ENCODE measurements at places on chromosomes 13 and 19.

- DNase-seq, result no peak
These were observed 690 bp downstream of the KMT2B start for GRCh38 chr19:35718345-35719041.

DNA sequence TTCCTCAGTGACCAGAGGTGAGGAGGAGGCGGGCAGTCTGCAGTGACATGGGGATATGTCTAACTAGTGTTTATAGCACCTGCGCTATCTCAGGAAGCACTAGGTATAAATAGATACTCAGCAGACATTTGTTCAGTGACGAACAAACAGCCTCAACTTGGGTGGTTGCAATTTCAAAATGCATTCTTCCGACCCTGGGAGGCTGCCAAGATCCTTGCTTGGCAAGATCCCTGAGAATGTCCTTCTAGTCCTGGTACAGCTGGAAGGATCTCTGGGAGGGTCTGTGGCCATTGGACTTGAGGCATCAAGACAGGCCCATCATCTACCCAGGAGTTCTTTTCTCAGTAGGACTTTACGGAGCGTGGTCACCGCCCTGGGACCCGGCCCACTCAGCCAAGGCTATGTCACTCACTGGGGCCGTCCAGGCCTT, 299.5 kb downstream of the ZNF536 start:
- no peak for DNase-seq

GRCh38 chr13:21227917-21228316, 51.5 kb downstream of the MRPL57 start:
- DNase-seq, result no peak

DNA sequence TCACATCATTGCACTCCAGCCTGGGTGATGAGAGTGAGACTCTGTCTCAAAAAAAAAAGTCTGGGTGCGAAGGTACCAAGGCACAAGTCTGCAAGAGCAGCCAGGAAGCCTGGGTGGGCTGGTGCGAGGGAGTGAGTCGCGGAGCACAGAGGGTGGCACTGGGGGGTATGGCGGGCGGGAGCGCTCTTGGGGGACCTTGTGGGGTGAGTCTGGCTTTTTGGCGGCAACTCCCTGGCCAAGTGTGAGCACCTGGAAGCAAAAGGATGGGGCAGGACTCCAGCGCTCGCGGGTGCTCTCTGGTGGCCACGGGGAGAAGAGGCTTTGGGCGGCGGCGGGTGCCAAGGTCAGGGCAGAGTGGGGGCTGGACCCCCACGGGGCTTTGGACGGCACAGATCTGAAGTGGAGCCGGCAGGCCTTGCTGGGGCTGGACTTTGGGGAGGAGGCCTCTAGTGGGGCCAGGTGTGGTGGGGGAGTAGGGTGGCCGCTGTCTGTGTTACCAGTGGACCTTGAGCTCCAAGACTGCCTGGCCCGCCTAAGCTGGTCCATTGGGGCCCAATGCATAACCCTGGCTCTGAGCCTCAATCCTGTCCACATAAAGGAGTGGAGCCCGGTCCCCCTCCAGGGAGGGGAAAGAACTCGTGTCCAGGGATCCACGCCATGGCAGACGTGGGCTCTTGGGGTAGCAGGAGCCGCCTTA, 1.6 kb downstream of the P2RY11 start:
- DNase-seq, result no peak

DNA sequence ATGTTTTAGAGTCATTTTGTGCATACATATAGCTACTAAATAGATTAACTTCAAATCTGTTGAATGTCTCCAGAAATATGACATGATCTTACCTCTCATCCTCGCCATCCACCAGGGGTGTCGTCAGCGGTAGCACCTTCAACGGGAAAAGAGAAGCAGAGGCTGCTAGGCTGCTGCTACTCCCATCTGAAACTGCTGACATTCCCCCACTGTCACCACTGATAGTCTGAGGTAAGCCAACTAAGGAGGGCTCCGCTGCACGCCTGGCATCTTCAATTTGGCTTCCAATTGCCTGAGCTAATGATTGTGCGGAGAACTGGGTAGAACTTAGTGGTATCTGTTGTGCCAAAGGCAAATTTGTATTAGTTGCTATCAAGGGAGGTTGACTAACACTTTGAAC, 3.1 kb downstream of the TSC22D1 start:
- DNase-seq, result no peak

DNA sequence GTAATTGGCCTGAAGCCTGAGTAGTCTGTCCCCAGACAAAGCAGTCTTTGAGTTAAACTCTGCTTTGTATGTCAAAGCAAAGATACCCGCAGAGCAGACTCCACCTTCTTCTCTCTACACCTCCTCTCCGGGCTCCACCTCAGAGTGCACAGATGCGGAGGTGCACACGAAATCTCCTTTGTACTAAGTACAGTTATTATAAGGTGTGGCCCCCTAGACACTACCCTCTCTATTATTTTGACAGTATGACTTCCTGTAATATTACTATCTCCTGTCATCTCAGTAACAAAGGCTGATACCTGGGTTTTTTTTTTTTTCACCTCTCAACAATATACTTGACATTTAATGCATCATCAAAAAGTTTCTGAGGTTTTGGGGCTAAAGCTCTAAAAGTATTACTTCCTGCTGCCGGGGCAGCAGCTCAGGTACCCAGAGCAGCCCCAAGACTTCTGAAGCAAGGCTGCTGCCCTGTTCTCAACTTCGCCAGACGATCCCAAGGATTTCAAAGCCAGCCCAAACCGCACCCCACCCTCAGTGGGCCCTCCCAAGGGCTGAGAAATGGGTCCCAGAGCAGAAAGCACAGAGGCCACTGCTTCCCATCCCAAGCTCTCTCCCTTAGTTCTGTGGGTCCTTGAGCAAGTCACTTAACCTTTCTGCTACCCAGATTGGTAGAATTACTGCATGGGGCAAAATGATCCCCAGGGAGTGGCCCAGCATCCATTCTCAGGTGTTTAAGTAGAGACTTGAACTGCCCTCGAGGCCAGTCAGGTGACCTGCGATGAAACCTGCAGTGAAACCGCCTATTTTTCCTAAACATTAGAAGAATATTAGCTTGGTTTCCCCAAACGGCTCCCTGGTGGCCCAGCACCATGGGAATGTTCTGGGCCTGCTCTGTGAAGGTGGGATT, 180.6 kb downstream of the FOXO1 start:
- DNase-seq, result no peak

- no peak for DNase-seq
These were observed 24.3 kb downstream of the CCNA1 start for GRCh38 chr13:36456577-36456976.

DNA sequence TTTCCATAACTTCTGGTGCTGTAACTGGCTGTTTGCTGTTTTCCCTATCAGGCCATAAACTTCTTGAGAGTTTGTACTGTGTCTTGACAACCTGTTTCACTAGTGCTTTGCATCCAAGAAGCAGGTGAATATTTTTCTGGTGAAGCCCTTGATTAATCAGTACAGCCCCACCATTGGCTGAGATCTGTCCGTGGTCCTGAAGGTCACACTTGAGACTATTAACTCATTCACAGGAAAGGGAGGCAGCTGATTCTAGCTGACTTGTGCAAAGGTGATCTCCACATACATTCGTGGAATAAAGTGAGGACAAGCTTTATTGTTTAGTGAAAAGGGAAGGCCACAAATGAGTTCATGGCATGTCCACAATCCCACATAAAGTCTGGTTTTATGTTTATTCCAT, 61.4 kb upstream of the ZNF835 start:
- DNase-seq, result no peak

DNA sequence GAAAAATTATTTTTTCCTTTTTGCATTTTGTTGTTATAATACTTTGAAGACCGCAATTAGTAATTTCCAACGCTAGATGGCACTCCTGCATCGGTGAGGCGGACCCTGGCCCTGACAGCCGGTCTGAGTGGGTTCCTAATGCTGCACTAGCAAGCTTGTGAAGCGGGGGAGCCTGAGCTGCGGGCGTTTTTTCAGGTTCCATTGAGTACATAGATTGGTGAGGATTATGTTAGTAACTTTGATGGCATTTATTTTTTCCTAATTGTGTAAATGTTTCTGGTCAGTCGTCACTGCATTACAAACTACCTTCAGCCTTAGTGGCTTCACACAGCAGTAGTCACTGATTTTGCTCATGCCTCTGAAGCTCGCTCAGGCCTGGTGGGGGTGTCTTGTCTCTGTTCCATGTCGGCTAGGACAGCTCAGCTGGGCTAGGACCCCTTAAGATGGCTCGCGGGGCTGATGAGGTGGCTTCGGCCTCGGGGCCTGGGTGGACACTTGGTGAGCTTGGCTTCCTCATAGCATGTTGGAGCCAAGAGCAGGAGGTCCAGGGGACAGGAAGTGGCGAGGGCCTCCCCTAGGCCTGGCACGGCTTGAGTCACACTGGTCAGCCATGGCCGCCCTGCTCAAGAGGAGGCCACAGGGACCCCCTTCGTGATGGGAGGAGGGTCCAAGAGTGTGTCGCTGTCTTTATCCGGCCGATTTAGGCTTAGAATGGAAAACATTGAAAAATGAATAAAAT, 25.0 kb downstream of the ERCC5 start:
- peak; percentile 33 for DNase-seq

DNA sequence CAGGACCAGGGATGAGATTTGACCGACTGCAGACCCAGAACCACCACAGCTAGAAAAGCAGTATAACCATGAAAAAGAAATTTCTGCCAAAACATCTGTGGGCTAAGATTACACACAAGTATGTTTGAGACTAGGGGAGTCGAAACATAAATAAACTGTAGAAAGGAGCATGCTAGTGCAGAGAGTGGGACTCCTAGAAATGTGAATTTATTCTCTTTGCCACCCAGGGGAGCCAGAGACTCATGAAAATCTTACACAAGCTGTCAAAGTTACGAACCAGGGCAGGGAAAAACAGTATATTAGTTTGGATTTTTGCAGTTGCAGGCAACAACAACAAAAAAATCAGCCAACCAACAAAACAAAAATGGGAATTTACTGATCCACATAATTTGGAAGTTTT, 12.3 kb upstream of the HSPH1 start:
- no peak for DNase-seq

GRCh38 chr13:84528408-84529070, 646.3 kb upstream of the SLITRK1 start:
- DNase-seq, result no peak

- DNase-seq, result no peak
These were observed 1170.3 kb downstream of the OLFM4 start for GRCh38 chr13:54198911-54199310.

GRCh38 chr13:86725105-86725504, 925.9 kb upstream of the SLITRK6 start:
- no peak for DNase-seq

DNA sequence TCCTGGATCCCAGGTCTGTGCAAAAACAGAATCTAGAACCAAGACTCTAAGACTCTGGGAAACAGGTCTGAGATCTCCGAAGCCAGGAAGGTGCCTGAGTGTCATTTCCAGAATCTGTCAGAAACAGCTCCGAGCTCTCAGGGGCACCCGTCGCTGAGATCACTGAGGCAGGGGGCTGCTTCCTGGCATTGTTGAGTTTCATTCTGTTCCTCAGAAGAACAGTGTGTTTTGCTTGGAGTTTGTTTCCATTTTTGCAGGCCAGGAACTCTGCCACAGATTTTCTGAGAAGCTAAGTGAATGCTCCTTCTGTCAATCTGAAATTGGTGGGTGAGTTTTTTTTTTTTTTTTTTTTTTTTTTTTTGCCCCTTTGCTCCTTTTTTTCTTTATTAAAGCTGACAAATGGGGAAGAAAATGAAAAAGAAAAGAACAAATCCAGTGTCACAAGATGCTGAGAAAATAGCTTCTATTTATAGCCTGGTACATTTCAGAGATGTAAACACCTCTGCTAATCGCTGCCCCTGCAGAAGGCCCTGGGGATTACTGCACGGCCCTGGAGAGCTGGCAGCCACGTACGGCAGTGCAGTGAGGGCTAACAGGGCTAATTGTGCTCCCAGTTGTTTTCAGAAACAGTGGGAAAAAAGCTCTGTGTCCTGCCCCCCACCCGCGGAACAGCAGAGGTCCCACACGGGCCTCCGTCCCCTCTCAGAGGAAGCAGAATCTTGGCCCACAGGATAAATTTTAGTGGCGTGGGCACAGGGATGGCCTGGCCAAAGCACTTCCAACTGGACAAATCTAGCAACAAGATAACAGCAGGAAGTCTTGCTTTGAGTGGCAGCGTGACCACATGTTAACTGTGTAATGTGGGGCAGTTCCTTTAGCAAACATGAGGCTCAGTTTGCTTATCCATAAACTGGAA, 237.6 kb upstream of the IRS2 start:
- peak; percentile 32 for DNase-seq

GRCh38 chr13:41017159-41017558, 2.0 kb downstream of the ELF1 start:
- peak; percentile 64 for DNase-seq

- no peak for DNase-seq
These were observed 1.2 kb downstream of the MAP1S start for GRCh38 chr19:17720440-17720839.

- no peak for DNase-seq
These were observed 1.4 kb upstream of the RAB20 start for GRCh38 chr13:110562696-110563462.

Data from NCI-H526 treated with DMSO at 0.1 percent for 48 hours (cell line).